CD4-positive, alpha-beta T cell (primary cell): ENCODE measurements at places on chromosomes 3 and 15.

GRCh38 chr3:111548092-111548491, 6.1 kb downstream of the CD96 start:
- peak; percentile 40 for DNase-seq

GRCh38 chr3:40869939-40870338, 329.4 kb upstream of the CTNNB1 start:
- no peak for DNase-seq

DNA sequence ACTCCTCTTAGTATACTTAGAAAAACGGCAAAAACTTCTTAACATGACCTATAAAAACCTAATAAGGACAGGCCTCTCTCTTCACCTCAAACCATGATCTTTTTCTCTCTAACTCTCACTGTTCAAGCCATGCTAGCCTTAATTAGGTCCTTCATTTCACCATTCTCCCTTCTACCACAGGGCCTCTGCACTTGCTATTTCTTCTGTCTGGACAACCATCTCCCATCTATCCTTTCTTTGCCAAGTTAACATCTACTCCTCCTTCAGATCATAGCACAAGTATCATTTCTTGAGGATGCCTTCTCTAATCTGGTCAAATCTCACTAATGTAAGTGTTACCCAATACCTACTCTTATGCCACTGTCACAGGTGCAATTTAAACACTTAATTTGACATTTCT, 39.1 kb downstream of the TMCC1 start:
- no peak for DNase-seq

- no peak for DNase-seq
Observed at GRCh38 chr3:127408684-127409420, 121.0 kb upstream of the PRR20G start.

GRCh38 chr3:173045770-173046382, 95.2 kb downstream of the SPATA16 start:
- DNase-seq = no peak

GRCh38 chr15:69979783-69980182, 117.9 kb downstream of the TLE3 start:
- no peak for DNase-seq

DNA sequence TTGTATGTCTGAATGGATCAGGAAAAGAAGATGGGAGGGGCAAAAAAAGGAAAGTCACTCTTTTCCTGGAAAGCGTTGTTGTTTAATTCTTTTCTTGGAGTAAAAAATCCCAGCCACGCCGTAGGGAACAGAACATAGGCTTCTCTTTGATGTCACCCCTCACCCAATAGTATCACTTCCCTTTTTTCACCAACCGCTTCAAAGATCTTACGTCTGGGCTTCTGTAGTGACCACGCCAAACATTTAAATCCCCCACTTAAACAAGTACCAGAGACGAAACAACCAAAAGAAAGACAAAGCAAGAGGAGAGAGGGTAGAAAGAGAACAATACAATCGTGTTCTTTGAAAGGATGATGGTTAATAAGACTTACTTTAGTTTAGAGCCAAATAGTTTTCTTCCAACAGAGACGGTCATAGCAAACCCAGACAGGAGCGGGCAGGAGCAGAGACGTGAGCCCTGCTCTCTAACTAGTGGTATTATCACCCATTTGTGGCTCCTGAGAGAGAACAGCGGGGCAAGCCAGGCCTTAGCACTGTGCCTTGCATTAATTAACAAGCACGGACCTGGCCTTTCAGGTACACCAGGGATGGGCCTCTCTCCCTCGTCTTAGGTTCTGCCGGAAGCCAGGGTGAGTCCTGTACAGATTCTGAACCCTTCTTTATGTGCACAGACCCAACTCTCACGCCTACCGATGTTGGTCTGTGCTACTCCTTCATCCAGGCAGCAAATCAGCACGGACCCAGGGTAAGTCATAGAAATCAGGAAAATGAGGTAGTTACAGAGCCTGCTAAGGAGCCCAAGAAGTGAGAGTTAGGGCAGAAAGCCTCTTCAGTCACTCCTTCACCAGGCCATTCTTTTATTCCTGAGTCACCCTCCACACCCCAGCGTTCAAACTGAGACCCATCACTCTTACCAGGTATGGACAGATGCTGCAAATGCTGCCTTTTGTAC, 28.2 kb upstream of the BCL6 start:
- DNase-seq = peak; percentile 47

- DNase-seq = no peak
Observed at GRCh38 chr15:35107122-35107521, 22.0 kb upstream of the NANOGP8 start.

- no peak for DNase-seq
Observed at GRCh38 chr15:65060641-65061397, 7.0 kb downstream of the RASL12 start.

DNA sequence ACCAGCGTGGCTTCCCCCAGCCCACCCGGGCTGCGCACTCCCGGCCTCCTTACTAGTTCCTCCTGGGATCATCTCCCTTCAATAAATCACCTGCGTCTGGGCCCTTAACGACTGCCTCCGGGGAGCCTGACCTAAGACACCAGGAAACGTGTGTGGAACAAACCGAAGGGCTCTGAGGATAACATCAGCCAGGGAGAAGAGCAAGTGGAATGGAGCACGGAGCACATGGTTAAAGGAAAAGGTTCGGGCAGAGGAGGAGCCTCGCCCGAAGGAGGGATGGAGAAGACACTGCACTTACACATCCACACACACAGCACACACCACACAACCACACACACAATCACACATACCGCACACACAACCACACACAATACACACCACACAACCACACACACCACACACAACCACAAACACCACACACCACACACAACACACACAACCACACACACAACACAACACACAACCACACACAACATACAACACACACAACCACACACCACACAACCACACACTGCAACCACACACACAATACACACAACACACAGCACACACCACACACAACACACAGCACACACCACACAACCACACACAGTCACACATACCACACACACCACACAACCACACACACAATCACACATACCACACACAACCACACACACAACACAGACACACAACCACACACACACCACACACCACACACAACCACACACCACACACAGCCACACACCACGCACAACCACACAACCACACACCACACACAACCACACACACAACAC, 24.7 kb downstream of the CPN2 start:
- no peak for DNase-seq

DNA sequence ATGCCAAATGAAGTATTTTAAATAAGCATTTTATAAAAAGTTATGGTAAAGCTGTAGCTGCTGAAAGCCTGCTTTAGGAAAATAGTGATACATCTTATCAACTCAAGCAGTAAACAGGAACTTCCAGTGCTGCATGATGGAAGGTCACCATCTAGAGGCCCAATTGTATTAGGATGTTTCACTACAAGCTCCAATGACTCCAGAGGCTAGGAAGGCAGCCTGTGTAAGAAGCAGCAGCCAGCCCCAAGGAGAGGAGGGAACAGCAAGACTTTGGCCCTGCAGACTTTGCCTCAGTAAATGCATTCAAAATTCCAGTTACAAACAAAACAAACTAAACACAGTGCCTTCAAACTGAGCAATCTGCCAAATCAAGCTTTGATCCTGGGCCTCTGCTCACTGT, 32.1 kb downstream of the ILDR1 start:
- no peak for DNase-seq

- DNase-seq = no peak
Observed at GRCh38 chr3:61562042-61562720, 810 bp downstream of the PTPRG start.

GRCh38 chr15:70438776-70439175, 324.6 kb downstream of the UACA start:
- DNase-seq = no peak

GRCh38 chr3:189227249-189227648, 55.5 kb downstream of the TPRG1 start:
- no peak for DNase-seq

GRCh38 chr3:43620831-43621655, 768 bp downstream of the ANO10 start:
- no peak for DNase-seq

- no peak for DNase-seq
Observed at GRCh38 chr15:69712991-69713390, 260.4 kb downstream of the RPLP1 start.

GRCh38 chr3:57538465-57538864, 5.7 kb downstream of the DNAH12 start:
- no peak for DNase-seq

- DNase-seq = no peak
Observed at GRCh38 chr3:42134867-42135464, 43.8 kb downstream of the TRAK1 start.

DNA sequence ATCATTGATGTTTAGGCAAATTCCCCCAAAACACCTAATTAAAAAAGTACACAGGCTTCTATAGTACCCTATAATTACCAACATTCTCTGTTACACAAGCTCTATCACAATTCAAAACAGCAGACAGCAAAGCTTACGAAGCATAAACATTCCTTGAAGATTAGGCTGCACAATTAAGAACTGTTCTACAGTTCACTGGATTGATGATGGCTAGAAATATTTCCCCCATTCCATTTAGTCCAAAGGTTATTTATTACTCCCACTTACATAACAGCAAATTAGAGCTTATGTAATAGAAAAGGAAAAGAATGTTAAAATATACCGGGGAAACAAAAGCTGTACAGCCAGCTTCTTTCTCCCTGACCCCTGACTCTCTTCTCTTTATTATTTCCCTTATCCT, 49.3 kb downstream of the UACA start:
- no peak for DNase-seq

DNA sequence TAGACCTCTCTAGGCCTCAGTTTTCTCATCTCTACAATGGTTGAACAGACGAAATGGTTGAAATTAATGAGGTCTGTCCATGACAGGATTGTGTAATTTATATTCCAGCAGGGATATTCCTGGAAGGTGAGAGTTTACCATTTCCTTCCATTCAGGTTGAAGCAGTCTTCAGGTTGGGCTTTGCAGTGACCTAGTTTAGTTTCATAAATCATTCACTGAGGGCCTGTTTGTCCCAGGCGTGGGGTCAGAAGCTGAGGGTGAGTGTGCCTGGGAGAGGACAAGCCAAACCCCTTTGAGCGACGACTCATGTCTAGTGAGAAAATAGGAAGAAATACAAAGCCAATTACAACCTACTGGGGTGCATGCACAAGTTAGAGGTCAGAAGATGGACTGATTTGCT, 57.2 kb upstream of the CACNA2D3 start:
- no peak for DNase-seq

DNA sequence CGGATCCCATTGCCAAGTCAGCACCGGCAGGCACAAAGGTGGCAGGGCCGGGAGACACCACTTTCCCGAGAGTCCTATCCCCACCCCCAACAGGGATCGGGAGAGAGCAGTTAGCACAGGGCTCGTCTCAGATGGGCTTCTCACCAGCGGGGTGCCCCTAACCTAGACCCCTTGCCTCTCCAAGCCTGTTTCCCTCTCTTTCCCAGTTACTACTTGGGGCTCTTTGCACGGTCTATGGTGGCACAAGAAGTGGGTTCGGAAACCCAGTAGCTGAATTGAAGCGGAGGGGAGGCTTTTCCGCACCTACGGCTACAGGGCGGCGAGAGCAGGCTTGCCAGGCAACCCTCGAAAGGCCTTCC, 383 bp upstream of the EFCC1 start:
- no peak for DNase-seq

DNA sequence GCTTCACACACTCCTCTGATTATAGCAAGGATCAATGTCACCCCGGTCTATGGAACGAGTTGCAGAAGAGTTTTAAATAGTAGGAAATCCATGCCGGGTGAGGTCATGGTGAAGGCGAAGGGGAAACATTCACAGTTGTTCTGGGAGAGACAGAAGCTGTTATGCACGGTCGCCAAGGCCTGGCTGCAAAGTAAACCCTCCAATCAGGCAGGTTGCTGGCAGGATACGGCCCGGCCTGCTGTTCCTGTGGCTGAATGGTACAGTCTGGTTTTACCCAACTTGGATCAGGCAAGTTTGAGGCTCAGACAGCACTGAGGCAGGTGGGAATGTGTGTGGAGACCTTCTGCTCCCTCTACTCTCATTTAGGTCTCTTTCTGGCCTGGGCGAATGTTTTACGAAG, 45.3 kb upstream of the ATP2B2 start:
- DNase-seq = no peak

DNA sequence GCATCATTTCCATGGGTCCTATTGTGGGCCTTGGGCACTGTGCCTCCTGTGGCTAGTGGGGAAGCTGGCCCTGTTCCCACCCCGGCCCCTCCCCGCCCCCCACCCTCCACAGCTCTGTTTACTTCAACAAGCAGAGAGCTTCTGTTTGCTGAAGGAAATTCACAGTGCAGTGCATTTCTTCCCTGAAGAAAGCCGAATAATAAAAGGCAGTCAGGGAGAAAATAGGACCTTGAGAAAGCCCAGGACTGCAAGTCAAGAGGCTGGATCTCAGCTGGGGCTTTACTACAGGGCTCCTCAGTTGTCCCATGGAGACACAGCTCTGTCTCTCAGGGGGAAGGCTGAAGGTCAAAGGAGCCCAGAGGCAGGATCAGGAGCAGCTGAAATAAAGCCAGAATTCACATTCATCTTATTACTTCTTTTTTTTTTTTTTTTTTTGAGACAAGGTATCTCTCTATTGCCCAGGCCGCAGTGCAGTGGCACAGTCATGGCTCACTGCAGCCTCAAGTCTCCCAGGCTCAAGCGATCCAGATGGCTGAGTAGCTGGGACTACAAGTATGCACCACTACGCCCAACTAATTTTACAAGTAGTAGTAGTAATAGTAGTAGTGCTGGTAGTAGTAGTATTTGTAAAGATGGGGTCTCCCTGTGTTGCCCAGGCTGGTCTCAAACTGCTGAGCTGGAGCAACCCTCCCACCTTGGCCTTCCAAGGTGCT, 33.0 kb upstream of the LACTB start:
- no peak for DNase-seq

- no peak for DNase-seq
Observed at GRCh38 chr3:59084583-59084982, 34.8 kb upstream of the CFAP20DC start.

GRCh38 chr15:76336254-76337058, at the start of gene ISL2:
Gene ISL2, plus strand, starts transcription at chr15:76336773. Its CDS starts 111 bp downstream, at chr15:76336884.
- DNase-seq = no peak

GRCh38 chr3:170358042-170359010, 811 bp downstream of the SKIL start:
- peak; percentile 77 for DNase-seq

DNA sequence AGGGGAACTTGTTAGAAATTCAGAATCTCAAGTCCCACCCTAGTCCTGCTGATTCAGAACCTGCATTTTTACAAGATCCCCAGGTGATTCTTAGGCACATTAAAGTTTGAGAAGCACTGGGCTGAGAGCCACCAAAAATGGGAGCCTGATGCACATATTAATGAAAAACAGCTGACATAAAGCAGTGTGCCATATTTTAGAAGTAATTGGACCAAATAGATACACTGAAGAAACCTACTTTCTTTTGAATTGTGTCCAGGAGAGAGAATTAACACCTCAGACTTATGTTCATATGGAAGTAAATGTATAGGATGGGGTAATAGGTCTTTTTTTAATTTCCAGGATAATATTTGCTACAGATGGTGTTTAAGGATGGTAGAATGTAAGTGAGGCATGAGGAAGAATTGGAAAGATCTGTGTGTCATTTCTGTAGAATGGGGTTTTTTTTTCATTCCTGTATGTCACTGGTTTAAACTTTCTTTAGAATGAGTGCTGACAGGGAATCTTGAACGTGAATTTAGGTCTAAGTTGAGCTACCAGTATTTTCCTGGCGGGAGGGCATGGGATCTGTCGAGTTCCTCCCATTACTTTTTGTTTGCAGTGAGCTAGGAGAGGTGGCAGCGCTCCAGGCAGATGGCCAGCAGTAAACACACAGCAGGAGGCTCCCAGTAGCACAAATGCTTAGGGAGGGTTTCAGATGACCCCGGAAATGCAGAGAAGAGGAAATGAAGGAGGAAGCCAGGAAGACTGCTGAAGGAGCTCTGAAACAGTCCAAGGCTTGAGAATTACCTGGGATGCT, 185.6 kb downstream of the PLCL2 start:
- no peak for DNase-seq
